Mesendoderm (in vitro differentiated cells): ENCODE measurements at places on chromosomes 2 and 18.
A peak's percentile ranks its signal among the peaks of the same experiment; 100 is the strongest.

GRCh38 chr18:5914951-5915350, 19.6 kb upstream of the TMEM200C start:
- DNase-seq, result no peak

- DNase-seq, result no peak
Observed at GRCh38 chr18:31275722-31276463, 42.1 kb upstream of the DSG1 start.

DNA sequence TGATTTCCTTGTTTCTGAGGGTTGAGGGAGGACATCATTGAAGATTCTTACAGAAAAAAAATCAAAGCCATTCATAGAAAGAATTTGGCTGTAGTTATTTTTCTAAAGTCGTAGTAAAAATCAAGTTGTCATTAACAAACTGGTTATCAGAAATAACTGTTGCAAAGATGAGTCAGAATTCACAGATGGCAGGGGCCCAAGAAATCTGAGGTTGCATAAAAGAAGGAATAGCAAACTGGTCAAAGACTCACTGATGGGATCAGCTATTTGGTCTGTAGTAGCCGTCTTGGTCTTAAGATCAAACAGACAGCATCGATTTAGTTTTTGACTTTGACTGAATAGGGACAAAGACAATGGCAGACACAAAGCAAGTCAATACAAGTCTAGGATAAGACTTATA, 334.3 kb downstream of the FIGN start:
- DNase-seq, result no peak

GRCh38 chr2:173680574-173680973, 284.6 kb downstream of the SP3 start:
- DNase-seq, result no peak

- DNase-seq, result no peak
Observed at GRCh38 chr2:234145511-234145910, 95.0 kb downstream of the SPP2 start.

DNA sequence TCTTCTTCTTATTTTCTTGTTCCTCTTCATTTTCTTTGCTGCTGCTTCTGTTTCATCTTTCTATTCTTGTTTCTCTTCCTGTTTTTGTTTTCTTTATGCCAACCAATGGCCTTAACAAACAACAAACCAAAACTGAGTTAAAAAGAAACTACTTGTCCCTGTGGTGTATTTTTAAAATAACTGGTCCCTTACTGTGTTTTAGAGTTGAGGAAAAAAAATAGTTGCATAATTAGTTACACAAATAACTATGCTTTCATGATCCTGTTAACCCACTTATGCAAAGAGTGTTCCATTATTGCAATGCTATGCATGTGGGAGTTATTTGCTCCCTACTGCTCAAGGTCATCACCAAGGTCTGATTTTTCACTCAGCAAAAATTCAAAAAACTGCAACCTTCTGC, 39.5 kb upstream of the IMP4 start:
- no peak for DNase-seq

GRCh38 chr2:35783723-35784122, 571.9 kb upstream of the CRIM1 start:
- DNase-seq, result peak; percentile 63

GRCh38 chr18:71370671-71371445, 1082.0 kb downstream of the SOCS6 start:
- DNase-seq, result no peak
